Osteocyte (in vitro differentiated cells): ENCODE measurements at places on chromosomes 1 and 21. TPM values are rescaled to one million over a fixed set of nuclear protein-coding genes. Genes with fewer than 3 reads are reported as not detected.
A peak's percentile ranks its signal among the peaks of the same experiment; 100 is the strongest.

DNA sequence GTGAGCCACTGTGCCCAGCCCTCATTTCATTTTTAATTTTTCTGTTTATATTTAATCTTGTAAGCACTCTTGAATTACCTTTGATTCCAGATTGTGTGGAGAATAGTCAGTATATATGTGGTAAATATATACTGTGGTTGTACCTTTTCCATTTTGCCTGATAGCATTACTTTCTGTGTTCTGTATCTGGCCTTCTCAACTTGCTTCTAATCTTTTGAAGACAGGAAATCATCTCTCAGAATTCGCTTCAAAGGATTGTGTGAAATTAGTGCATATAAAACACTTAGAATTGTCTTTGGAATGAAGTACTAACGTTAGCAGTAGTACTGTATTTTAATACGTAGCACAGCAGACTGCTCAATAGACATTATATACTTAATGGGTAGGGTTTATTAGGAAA, 37.9 kb downstream of the PPP2R5A start:
- H3K27me3 ChIP-seq, result no peaks in the 10 kb centered on the region
- no peak for DNase-seq
- H3K36me3 ChIP-seq, result no peaks in the 10 kb centered on the region

LRRC38 gene
- not detected in 2 replicates for total RNA-seq

DCDC2B gene
- total RNA-seq, result not detected in 2 replicates

GRCh38 chr1:226649780-226650179, 89.3 kb downstream of the ITPKB start:
- peaks cover 18% of the 10 kb centered on the region for H3K36me3 ChIP-seq
- DNase-seq, result no peak
- H3K27ac ChIP-seq, result no peak overlapping the region
- H3K4me3 ChIP-seq, result no peak overlapping the region
- no peaks in the 10 kb centered on the region for H3K27me3 ChIP-seq

GRCh38 chr1:201734786-201735185, 94.2 kb upstream of the IPO9 start:
- H3K27ac ChIP-seq, result peak overlapping the region; percentile 99
- H3K36me3 ChIP-seq, result peaks cover 3% of the 10 kb centered on the region
- no peak for DNase-seq
- no peak overlapping the region for H3K4me3 ChIP-seq
- no peaks in the 10 kb centered on the region for H3K27me3 ChIP-seq
- peaks cover 86% of the 10 kb centered on the region for H3K4me1 ChIP-seq

DNA sequence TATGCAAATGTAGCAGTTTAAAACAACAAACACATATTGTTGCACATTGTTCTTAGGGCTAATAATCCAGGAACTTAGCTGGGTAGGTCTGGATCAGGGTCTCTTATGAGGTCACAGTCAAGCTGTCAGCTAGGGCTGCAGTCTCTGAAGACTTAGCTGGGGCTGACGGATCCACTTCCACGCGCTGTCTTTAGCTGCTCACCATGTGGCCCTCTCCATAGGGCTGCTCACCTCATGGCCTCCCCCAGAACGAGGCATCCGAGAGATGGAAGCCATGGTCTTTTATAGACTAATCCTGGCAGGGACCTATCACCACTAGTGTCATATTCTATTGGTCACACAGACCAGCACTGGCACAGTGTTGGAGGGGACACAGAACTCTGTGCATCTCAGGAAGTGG, 8.7 kb upstream of the OXCT2 start:
- no peaks in the 10 kb centered on the region for H3K36me3 ChIP-seq
- no peaks in the 10 kb centered on the region for H3K4me1 ChIP-seq
- H3K4me3 ChIP-seq, result no peak overlapping the region
- peaks cover 29% of the 10 kb centered on the region for H3K27me3 ChIP-seq
- DNase-seq, result no peak
- no peak overlapping the region for H3K27ac ChIP-seq

DNA sequence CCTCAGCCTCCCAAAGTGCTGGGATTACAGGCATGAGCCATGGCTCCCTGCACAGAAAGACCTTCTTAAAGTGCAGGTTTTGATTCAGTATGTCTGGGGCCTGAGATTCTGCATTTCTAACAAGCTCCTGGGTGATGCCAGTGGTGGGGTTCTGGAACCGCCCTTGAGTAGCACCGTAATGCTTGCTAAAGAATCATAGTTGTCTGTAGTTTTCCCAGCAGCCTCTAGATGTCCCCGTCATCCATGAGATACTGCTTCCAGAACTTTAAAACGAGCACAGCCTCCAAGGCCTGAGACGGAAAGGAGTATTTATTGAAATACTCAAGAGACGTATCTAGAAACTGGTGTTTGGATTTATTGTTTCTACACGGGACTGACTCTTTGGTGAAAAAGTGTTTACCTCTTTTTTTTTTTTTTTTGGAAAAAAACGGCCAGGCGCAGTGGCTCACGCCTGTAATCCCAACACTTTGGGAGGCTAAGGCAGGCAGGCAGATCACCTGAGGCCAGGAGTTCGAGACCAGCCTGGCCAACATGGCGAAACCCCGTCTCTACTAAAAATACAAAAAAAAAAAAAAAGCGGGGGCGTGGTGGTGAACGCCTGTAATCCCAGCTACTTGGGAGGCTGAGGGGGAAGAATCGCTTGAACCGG, 2.6 kb upstream of the TOR3A start:
- peaks cover 24% of the 10 kb centered on the region for H3K4me1 ChIP-seq
- H3K27ac ChIP-seq, result peak overlapping the region; percentile 69
- peaks cover 1% of the 10 kb centered on the region for H3K36me3 ChIP-seq
- no peak overlapping the region for H3K4me3 ChIP-seq
- H3K27me3 ChIP-seq, result no peaks in the 10 kb centered on the region

DNA sequence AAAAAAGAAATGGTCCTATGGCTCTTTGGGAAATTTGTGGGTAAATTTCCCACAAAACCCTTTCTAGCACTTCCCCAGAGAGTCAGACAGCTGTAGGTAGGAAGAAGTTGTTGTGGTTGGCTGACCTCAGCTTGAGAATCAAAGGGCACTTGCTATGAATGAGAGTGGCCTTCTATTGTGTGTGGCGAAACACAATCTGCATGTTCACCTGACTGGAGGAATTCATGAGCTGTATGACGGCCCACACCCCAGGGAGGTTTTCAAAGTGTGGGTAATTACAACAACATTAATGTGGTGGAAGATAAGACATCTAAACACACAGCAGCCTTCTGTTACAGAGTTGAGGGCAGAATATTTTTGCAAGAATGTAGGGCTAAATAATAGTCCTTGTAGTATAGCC, 38.8 kb downstream of the NGF start:
- peaks cover 7% of the 10 kb centered on the region for H3K36me3 ChIP-seq
- H3K4me3 ChIP-seq, result no peak overlapping the region
- peaks cover 60% of the 10 kb centered on the region for H3K4me1 ChIP-seq
- H3K27ac ChIP-seq, result peak overlapping the region; percentile 80
- no peak for DNase-seq

DNA sequence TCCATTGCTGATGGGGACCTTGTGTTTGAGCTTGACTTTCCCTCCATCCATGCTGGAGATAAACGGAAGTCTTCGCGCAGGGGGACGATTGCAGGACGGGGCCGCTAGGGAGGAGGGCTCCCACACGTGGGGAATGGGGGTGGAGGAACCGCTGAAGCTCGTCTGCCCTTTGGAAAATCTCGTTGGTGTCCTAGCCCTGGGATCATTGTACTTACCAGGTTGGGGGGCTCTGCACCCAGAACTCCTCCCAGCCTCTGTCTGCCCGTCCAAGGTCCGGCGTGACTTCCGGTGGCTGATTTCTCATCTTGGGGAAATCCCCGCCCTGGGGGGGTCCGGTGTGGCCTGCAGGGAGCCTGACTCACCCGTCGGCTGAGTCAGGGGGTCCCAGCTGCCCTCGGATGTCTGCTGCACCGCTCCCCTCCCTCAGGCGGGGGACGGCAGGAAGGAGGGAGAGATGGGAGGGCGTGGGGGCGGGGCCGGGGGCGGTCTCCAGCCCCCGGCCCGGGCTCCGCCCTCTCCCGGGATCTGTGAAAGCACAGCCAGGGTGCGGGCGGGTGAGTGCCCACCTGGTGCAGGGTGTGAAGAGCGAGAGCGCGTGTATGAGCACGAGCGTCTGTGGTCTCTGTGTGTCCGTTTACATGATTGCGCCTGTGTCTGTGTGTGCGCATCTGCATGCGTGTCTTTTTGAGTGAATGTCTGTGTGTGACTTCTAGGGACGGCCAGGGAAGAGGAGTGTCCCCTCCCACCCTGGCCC, 35.8 kb downstream of the PIK3CD start:
- H3K27me3 ChIP-seq, result no peaks in the 10 kb centered on the region
- peak overlapping the region; percentile 79 for H3K4me3 ChIP-seq
- H3K4me1 ChIP-seq, result peaks cover 32% of the 10 kb centered on the region
- H3K27ac ChIP-seq, result peak overlapping the region; percentile 81
- no peaks in the 10 kb centered on the region for H3K36me3 ChIP-seq

IGSF5 gene
- total RNA-seq, result not detected in 2 replicates
